ENCODE measurements at places on chromosomes 12 and 14.

GRCh38 chr12:91781114-91781513 is 364.5 kb downstream of the BTG1 start:
- no peak for DNase-seq

GRCh38 chr14:95656634-95657033 is 29.6 kb upstream of the TCL1B start:
- no peak for DNase-seq

DNA sequence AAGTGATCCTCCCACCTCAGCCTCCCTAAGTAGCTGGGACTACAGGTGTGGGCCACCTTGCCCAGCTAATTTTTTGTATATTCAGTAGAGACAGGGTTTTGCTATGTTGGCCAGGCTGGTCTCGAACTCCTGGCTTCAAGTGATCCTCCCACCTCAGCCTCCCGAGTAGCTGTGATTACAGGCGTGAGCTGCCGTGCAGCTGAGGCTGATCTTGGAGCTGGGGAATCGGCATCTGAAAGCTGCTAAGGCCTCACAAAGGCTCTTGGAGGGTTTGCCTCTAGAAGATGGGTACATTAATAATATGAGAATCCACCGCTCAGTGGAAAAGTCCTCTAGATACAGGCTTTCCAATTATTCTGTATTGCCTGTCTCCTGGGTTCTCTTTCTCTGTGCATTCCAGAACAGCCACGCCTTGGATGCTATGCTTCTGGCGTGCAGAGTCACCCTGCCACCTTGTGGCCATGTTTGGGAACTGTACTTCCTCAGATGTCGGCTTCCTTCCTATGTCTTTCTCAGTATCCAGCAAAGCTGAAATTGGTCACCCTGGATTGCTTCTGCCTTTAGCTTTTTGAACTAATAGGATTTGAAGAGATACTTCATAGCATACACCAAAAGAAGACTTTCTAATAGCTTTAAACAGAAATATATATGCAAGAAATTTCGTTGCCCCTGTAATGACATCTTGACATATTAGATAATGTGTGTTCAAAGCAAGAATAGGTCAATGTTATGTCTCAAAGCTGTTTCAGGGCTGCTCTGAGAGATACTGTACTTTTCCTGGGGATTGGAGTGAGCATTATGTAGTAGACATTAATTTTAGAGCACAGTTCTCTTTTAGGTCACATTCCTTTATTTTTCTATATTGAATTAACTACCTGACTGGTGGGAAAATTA is 75.4 kb downstream of the SNAPC1 start:
- peak; percentile 76 for DNase-seq

- DNase-seq = peak; percentile 85
Measured at GRCh38 chr12:112978163-112979040, at the start of gene OAS2. Gene OAS2 (plus strand): TSS chr12:112978519. CDS start chr12:112978609, 90 bp downstream.

DNA sequence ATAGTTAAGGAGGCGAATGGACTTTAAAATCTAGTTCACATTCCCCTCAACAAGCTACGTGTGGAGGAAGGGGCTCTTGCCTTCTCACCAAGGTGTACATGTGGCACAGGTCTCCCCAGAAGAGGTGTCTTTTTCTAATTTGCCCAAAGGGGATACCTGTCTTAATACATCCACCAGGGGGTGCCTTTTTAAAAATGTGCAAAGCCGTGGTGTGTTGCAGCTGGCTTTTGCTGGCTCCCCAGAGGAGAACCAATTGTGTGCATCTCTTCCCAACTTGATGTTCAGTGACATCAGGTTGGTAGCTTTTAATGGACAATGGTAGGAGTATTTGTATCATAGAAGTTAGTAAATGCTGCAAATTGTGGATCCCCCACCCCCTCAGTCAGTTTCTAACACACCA is 33.8 kb downstream of the CREBL2 start:
- DNase-seq = peak; percentile 30

- DNase-seq = no peak
Measured at GRCh38 chr12:101166866-101167265, 43.2 kb downstream of the SLC5A8 start.

DNA sequence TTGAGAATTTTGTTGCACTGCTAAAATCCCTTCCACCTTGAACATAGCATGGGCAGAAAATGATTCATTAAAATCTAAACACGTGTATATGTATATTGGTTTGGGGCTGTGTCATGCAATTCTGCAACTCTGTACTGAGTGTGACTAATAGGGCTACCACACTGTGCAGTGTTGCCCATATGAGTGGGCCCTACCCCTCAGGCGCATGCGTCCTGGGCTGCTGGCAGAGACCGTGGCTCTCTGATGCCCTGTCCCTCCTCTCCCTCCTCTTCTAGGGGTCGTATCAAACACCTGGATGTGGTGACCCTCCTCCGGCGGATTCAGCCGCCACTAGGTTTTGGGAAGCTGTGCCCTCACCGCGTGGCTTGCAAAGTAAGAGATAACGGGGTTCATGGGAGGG is 128.4 kb upstream of the FKBP4 start:
- DNase-seq = no peak

GRCh38 chr14:66088656-66089055 is 397.5 kb upstream of the CCDC196 start:
- no peak for DNase-seq

DNA sequence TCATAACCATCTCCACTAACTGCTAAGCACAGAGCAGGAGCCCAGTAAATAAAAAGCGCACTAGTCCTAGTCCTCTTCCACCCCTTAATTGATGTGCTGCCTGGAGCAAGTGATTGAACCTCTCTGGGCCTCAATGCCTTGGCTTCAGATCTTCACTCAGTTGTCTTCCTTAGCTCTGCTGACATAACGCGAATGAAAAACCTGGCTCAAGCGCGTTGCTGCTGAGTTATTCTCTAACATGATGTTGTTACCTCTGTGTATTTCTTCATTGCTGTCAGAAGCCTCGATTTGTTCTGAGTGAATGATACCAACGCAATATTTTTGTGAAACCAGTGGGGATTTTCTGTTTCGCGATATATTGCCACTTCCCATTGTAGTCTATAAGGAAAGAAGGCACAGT is 185.1 kb upstream of the CCND2 start:
- DNase-seq = no peak

- DNase-seq = no peak
Measured at GRCh38 chr12:110543965-110544364, 39.2 kb downstream of the PPTC7 start.

Measured in stimulated activated CD4-positive, alpha-beta T cell treated with anti-CD3 and anti-CD28 coated beads, Interleukin-1b, Interleukin-23, amount 100 ng/mL, for 48 hours (primary cell).